ENCODE measurements at places on chromosomes 2 and 18.

DNA sequence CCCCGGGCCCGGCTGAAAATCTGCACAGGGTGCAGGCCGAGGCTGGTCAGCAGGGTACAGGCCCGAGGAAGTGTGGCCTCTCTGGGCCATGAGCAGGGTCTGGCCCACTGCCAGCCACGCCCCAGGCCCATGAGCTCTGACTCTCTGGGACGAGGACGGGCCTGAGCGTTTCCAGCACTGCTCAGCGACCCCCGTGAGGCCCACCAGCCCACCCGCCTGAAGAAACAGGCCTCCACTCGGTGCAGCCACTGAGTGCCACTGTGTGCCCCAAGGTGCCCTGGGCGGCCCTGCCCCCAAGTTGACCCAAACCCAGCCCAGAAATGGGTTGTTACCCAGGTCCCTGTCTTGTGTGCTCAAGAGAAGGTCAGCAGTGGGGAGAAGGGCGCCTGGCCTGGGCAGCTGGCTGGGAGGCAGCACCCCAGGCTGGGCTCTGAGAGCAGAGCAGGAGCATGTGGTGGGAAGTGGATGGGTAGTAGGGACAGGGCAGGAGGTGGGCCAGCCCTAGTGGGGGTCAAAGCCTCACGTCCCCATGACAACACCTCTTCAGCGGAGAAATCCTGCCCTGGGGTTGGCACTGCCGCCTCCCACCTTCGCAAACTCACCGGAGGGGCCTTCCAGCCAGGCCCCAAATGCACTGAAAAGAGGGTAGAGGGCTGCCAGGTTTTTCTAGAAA lies 2.1 kb upstream of the SNED1 start:
- no peak for DNase-seq

- no peak for DNase-seq
Measured at GRCh38 chr18:39845631-39846030, 2109.4 kb upstream of the PIK3C3 start.

DNA sequence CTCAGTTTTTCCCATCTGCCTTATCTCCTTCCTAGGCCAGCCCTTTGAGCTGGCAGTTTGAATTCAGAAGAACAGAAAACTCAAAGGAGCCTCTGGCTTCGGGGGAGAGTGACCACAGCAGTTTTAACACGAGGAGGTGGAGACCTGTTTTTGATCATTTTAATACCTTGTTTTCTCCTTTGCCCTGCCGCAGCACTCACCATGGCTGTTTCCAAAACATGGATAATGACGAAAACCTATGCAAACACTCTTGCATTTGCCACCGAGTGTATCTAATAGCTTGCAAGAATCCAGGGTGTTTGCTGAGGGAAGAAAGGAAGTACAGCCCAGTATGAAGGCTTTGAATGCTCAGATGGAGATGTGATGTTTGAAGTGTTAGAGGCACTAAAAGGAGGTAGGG lies 167.1 kb downstream of the PRKCE start:
- DNase-seq: no peak

DNA sequence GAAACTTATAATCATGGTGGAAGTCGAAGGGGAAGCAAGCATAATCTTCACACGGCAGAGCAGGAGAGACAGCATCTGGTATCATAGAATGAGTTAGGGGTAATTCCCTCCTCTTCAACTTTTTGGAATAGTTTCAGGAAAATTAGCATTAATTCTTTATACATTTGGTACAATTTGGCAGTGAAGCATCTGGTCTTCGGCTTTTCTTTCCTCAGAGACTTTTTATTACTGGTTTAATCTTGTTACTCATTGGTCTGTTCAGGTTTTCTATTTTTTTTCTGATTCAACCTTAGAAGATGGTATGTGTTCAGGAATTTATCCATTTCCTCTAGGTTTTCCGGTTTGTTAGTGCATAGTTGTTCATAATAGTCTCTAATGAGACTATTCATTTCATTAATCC lies 39.7 kb upstream of the ABCA12 start:
- no peak for DNase-seq

DNA sequence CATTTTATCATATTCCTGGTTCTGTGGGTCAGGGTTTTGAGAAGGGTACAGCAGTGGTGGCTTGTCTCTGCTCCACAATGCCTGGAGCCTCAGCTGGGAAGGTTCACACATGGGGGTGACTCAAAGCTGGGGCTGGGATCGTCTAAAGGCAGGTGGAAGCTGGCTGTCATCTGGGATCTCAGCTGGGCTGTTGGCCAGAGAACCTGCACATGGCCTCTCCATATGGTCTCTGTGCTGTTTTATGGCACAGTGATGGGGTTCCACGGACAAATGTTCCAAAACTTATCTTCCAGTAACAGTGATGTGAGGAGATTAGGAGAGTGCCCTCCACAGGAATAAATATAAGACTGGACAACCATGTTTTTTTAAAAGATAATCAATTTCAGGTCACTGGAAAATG lies 191.4 kb downstream of the SS18 start:
- DNase-seq: no peak

DNA sequence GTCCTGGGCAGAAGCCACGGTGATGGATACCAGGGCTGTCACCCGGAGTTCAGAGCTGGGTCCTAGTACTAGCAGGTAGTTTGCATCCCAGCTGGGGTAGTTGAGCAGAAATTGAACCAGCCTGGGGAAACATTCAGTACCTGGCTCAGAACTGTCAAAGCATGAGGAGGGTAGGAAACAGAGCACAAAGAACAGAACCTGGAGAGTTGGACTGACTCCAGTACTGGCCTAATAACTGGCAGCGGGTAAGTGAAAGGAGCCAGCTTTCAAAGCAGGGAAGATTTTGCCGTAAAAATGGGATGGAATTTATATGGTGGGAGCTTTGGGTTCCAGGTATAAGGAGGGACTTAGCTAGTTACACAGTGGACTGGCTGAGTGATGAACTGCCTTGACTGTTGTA lies 23.8 kb downstream of the ATG16L1 start:
- DNase-seq: no peak

GRCh38 chr2:49035481-49035880 lies 118.8 kb downstream of the FSHR start:
- no peak for DNase-seq

DNA sequence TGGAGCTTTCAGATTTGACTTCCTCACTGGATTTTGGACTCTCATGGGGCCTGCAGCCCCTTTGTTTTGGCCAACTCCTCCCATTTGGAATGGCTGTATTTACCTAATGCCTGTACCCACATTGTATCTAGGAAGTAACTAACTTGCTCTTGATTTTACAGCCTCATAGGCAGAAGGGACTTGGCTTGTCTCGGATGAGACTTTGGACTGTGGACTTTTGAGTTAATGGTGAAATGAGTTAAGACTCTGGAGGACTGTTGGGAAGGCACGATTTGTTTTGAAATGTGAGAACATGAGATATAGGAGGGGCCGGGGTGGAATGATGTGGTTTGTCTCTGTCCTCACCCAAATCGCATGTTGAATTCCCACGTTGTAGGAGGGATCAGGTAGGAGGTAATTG lies 233.4 kb upstream of the GALNT5 start:
- DNase-seq: no peak

DNA sequence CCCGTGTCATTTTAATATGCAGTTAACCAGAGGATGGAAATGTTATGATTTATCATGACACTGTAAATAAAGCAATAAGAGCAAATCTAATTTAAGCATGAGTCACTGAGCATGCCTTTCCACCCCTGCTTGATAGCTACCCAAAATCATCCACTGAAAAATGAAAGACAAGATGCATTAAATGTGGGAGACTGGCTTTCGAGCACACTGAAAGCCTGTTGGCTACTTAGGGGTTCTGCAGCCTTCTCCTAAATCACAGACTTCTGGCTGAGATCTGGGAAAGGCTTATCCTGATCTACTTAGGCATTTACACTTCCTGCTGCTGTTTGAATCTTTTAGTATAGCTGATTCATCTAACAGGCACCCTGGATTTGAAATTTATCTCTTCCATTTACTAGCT lies 778.3 kb upstream of the CDH7 start:
- no peak for DNase-seq

DNA sequence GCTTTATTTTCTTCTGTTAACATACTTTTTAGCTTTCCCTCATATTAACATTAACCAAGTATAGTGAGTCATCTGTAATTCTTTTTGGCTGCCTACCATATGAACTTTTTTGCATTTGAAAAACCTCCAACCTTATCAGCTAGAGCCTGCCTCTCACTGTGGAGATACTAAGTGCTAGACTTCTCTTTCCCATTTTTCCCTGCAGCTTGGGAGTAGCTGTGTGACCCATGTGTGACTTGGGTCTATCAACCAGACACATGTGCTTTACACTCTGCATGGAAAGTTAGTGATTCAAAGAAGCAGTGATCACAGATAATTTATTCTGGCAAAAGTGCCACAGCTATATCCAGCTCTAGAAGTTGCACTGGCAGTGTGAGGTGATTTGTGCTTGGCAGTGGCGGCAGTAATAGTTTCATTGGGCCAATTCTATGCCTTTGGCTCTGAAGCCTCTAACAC lies 36.3 kb downstream of the PREPL start:
- DNase-seq: no peak

GRCh38 chr2:112121682-112122254 lies 16.4 kb upstream of the FBLN7 start:
- no peak for DNase-seq

- DNase-seq: no peak
Measured at GRCh38 chr2:238702276-238703052, 145.4 kb upstream of the TWIST2 start.

DNA sequence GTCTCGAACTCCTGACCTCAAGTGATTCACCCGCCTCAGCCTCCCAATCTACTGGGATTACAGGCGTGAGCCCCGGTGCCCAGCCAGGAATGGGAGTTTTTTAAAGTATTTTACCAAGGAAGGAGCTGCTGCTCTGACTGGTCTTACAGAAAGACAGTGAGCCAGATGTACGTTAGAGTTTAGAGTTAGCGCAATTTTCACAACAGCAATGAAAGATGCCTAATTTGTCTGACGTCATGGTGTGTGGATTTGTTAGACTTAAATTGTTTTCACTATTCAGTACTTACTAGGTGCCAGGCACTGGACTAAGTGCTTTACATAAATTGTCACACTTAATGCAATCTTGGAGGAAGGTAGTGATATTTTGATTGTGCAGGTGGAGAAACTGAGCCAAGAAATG lies 12.4 kb upstream of the RPL37A start:
- DNase-seq: no peak

- no peak for DNase-seq
Measured at GRCh38 chr2:172031536-172031935, 31.8 kb downstream of the METAP1D start.

DNA sequence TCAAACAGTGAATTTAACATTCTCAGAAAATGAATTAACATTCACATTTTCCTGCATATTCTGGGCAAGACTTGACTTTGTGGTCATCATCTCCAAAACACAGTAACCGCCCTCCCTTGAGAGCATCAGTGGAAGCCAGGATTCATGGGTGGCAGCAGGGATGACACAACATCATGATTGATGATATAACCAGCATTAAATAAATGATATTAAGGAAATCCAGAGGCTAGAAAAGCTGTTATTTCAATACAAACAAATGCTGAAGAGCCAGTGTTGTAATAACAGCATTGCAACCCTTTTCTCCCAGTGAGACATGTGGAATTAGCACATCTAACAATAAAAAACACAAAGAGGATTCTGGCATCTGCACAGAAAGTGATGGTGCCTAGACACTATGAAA lies 41.1 kb downstream of the CDC42EP3 start:
- DNase-seq: no peak

GRCh38 chr18:51480407-51481261 lies 283.2 kb upstream of the MEX3C start:
- no peak for DNase-seq

GRCh38 chr2:5140347-5140746 lies 551.8 kb upstream of the SOX11 start:
- no peak for DNase-seq

- DNase-seq: no peak
Measured at GRCh38 chr2:36734304-36734703, 37.8 kb downstream of the VIT start.

DNA sequence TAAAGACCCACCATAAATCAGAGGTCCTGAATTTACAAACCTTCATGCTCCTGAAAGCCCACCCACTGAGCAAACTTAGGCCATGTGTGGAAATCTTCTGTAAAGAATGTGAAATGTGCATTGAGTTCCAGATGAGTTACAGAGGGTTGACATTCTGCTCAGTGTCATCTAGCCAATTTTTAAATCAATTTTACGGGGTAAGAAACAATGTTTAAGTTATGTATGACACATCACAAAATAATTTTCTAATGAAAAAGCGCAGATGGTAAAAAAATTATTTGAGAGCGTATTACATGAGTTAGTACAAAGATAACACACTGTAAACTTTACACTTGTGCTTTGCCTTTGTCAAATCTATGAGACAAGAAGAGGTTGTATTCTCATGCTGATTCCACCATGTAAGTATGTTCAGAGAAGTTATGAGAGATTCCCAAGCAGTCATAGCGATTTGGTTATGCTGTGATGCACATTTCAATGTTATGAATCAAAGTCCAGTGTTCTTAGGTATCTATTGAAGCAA lies 446.3 kb downstream of the ADCYAP1 start:
- no peak for DNase-seq

- no peak for DNase-seq
Measured at GRCh38 chr18:5239447-5239846, 42.4 kb upstream of the AKAIN1 start.

DNA sequence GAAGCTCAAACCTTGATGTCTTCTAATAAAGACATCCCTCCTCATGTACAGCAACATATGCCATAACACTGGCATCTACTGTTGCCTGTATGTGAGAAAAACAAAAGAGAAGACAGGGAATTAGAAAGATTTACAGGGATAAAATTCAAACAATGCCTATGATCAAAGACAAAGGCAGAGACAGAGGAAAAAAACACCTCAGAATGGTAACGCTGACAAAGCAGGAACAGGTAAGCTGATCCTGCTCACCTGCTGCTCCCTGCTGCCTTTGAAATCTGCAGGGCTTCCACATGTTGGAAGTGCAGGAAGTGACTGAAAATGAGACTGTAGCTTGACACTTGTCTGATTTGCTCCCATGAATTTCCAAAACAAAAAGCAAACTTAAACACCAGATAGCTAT lies 90.2 kb upstream of the DNAJC10 start:
- no peak for DNase-seq

DNA sequence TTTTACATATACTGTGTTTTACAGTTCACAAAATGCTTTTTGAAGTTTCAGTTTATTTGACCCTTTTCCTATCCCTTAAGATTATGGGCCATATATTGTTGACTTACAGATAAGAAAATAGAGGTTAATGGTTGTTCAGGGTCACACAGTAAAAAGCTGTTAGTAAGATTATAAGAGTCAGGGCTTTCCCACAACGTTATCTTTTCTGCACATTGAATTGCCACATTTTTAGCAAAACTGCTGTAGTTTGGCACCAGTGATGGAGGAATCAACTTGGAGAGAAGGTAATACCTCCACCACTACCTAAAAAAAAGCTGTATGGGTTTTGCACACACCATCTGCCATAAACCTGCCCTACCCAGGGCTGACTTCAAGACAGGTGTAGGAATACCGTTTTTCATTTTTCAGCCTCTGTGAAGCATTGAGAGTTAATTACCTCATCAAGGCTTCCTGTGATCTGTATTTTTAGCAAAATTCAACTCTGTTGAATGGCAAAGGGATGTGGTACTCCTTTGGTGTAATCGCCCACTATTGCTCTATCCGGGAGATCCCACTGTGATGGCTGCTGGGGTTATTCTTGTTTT lies 5.0 kb downstream of the SOWAHC start:
- DNase-seq: no peak

- DNase-seq: no peak
Measured at GRCh38 chr18:21550510-21550970, 50.0 kb downstream of the ESCO1 start.

GRCh38 chr2:51105811-51106210 lies 73.9 kb upstream of the NRXN1 start:
- DNase-seq: no peak

Measured in esophagus squamous epithelium (tissue), 5 donors.